ENCODE measurements at places on chromosomes 11 and 22. TPM values are rescaled to one million over a fixed set of nuclear protein-coding genes. Genes with fewer than 3 reads are reported as not detected.

GRCh38 chr11:125346179-125346530, 149.9 kb downstream of the FEZ1 start:
- H3K4me3 ChIP-seq, result no peak overlapping the region
- H3K4me1 ChIP-seq, result peaks cover 24% of the 10 kb centered on the region
- no peak for DNase-seq
- no peaks in the 10 kb centered on the region for H3K27me3 ChIP-seq
- peak overlapping the region; percentile 68 for H3K27ac ChIP-seq

The LMNTD2 gene
- total RNA-seq, result not detected

DNA sequence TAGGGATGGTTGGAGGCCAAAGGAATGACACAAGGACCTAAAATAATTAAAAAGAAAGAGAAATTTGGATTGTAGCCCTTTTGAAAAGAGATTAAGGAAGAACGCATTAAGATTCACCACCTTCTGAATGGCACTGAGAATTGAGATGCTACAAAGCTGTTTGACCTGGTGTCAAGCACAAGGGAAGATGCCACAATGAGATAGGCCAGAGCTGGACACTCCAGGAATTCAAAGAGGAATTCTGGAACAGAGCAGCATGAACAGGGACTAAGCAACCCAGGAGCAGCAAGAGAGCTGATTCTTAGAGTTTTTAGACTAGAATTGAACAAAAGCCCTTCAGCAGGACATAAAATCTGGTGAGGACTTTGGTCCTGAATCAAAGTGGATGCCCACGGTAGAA, 11.6 kb upstream of the CECR2 start:
- H3K36me3 ChIP-seq, result no peaks in the 10 kb centered on the region
- no peak overlapping the region for H3K27ac ChIP-seq
- DNase-seq, result no peak
- H3K4me3 ChIP-seq, result no peak overlapping the region
- no peaks in the 10 kb centered on the region for H3K27me3 ChIP-seq
- no peaks in the 10 kb centered on the region for H3K4me1 ChIP-seq

DNA sequence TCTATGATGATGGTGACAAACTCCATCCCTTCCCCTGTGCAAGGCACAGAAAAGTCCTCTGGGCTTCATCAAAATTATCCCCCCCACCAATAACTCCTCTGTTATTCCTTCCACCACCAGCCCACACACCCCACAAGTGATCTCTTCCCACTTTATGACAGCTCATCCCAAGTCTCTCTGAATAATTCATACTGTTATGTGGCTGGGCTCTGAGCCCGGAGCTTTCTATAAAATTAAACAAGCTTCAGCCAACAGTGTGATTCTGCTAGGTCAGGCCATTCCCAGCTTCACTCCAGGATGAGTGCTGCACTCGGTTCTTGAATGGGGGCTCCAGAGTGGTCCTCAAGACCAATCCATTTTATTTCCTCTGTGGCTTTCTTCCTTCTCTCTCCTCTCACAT, 83.0 kb downstream of the INSC start:
- no peak overlapping the region for H3K27ac ChIP-seq
- no peaks in the 10 kb centered on the region for H3K36me3 ChIP-seq
- no peak for DNase-seq
- H3K27me3 ChIP-seq, result no peaks in the 10 kb centered on the region

The OR10A2 gene
- not detected for total RNA-seq

The OR2AG2 gene
- total RNA-seq, result not detected

DNA sequence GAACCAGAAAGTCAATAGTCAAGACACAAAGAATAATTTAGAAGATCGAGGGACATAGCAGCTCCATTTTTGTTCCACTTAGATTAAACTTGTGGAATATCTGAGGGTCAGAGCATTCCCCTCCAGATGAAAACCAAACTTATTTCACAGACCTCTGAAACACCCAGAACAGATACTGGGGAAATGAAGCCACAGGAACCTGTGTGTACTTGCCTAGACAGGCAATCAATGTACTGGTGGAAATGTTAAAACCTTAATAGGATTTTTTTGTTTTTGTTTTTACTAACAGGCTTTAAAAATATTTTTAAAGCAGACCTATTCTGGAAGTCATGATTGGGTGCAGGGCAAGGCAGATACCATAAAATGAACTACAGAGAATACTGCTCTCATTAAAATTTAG, 4.1 kb upstream of the FAR1 start:
- H3K4me3 ChIP-seq, result no peak overlapping the region
- no peaks in the 10 kb centered on the region for H3K27me3 ChIP-seq
- H3K4me1 ChIP-seq, result peaks cover 7% of the 10 kb centered on the region

The TBX10 gene
- total RNA-seq, result not detected

DNA sequence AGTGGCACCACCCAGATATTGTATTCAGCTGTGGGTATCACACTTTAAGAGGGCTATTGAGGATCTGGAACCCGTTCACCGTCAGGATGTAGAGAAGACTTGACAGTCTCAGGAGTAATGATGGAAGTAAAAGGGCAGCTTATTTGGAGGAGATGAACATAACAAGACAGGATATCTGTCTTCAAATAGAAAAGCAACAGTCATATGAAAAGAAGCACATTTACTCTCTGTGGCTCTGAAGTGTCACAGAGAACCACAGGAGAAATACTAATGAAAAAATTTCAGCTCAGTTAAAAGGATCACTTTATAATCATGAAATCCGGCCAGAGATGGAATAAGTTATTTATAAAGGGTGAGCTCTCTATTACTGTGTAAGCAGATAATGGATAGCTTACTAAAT, 200.8 kb downstream of the FAM76B start:
- DNase-seq, result no peak
- no peaks in the 10 kb centered on the region for H3K27me3 ChIP-seq
- no peak overlapping the region for H3K27ac ChIP-seq
- no peak overlapping the region for H3K4me3 ChIP-seq

DNA sequence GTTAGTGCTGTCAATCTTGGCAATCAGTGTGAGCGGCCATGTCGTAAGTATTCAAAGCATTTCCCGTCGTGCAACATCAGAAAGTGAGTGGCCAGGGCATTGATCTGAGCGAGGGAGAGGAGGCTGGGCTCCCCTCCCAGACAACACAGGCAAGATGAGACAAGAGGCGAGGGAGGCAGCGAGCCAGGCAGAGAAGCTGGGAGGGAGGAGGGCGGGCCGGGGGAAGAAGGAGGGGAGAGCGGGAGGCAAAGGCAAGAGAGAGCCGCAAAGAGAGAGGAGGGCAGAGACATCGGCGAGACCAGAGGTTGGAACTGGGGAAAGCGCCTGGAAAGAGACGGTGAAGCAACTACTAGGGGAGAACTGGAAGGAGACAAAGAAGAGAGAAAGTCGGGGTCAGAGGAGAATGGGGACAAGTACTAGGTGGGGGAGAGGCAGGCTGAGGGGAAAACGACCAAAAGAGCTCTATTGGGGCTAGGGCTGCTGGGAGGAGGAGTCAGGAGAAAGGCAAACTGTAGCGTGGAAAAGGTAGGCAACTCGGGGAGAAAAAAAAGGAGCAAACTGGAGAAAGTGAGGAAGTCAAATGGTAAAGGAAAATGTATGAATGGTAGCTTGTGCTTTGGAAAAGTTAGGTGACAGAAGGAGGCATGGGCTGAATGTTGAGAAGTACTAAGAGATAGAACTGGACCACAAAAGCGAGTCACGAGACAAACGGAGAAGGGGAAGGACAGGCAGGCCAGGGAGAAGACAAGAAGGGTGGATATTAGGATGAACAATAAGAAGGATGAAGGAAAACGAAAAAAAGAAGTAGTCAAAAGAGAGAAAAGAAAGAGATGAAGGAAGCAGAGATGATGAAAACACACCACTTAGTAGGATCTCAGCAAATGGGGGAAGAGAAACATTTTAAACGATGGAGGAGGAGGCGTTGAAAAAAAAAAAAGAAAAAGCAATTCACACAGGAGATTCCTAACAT, 130.5 kb upstream of the C11orf58 start:
- no peaks in the 10 kb centered on the region for H3K36me3 ChIP-seq
- H3K27ac ChIP-seq, result peak overlapping the region; percentile 98
- H3K4me3 ChIP-seq, result peak overlapping the region; percentile 92

DNA sequence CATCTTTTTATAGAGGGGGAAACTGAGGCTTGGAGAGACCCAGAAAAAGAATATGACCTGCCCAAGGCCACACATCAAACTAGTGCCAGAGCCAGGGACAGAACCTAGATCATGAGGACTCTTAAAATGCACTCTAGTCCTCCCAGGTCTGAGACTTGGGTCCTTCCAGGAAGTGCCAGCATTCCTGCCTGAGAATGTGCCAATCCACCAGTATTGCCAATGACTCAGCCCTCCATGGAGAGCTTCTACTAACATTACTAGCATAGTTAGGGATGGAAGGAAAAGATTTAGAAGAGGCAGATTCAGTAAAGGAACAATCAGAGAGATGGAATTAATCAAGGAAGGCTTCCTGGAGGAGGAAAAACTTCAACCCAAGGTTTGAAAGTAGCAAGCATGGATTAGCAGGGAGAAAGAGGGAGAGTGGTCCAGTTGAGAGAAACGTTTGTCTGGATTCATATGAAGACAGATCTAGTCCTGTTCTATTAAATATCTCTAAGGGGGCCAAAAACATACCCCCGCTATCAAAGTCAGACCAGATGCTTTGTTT, 20.1 kb upstream of the SMIM35 start:
- no peaks in the 10 kb centered on the region for H3K27me3 ChIP-seq
- no peak overlapping the region for H3K27ac ChIP-seq
- H3K36me3 ChIP-seq, result no peaks in the 10 kb centered on the region
- DNase-seq, result no peak
- no peak overlapping the region for H3K4me3 ChIP-seq
- H3K4me1 ChIP-seq, result peaks cover 17% of the 10 kb centered on the region

The FAM89B gene
- 154 TPM for total RNA-seq

DNA sequence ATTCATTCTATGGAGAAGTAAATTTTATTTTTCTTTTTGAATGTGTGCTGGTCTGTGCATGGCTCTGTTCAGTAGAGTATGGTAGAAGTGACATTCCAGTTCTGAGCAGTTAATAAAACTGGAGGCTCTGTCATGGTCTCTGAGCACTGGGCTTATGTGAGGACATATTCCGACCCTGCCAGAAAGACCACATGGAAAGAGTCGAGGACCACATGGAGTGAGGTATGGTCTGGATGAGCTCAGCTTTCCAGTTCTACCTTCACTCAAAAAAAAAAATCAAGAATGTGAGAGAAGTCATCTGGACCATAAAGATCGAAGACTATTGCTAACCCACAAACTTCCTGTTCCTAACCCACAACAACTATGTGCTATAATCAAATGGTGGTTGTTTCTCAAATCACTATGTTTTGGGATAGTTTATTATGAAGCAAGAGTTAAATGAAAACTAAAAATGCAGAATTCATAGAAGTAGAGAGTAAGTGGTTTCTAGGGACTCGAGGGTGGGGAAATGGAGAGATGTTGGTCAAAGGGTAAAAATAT, 534.2 kb upstream of the ANO5 start:
- DNase-seq, result no peak
- H3K36me3 ChIP-seq, result no peaks in the 10 kb centered on the region
- no peak overlapping the region for H3K4me3 ChIP-seq
- no peak overlapping the region for H3K27ac ChIP-seq
- no peaks in the 10 kb centered on the region for H3K27me3 ChIP-seq
- H3K4me1 ChIP-seq, result no peaks in the 10 kb centered on the region

The SHISA8 gene
- total RNA-seq, result not detected

The TTLL1 gene
- 1.8 TPM for total RNA-seq

- no peaks in the 10 kb centered on the region for H3K4me1 ChIP-seq
- no peaks in the 10 kb centered on the region for H3K36me3 ChIP-seq
- H3K27me3 ChIP-seq, result no peaks in the 10 kb centered on the region
Measured at GRCh38 chr11:101034076-101034475, 95.5 kb downstream of the PGR start.

The RAB3IL1 gene
- 5.4 TPM for total RNA-seq

DNA sequence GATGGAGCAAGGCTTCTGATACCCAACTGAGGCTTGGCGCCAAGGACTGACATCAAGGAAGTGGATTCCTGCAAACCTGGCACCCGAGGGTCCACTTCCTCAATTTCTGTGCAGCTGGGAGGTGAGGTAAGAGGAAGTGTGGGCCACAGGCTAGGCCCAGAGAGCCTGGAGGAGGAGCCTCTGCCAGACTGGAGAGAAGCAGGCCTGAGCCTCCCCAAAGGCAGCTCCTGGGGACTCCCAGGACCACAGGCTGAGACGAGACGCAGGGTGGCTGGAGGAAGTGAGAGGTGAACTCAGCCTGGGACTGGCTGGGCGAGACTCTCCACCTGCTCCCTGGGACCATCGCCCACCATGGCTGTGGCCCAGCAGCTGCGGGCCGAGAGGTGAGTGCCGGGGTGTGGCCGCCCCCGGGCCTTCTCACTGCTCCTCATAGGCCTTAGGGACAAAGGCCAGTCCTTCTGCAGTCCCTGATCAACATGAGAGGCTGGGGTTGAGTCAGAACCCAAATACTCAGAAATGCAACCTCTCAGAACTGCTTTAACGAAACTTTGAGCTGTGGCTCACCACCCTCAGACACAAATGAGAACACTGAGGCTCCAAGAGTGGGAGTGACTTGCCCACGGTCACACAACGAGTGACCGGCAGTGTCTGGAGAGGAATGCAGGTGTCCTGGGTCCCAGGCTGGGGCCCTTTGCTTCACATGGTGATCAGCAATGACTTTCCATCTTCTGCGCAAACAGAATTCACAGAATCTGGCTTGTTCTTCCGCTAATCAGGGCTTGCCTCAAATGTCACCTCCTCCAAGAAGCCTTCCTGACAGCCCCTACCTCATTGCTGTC, at the start of gene NCF4:
NCF4 (plus strand) TSS at position 186 of the 839 bp plus-strand sequence; CDS start at position 352, 166 bp downstream.
- H3K36me3 ChIP-seq, result no peaks in the 10 kb centered on the region
- DNase-seq, result peak; percentile 49
- H3K27ac ChIP-seq, result no peak within 1 kb of the TSS

GRCh38 chr22:35608088-35608487, 9.0 kb downstream of the MB start:
- peak; percentile 83 for DNase-seq
- no peaks in the 10 kb centered on the region for H3K27me3 ChIP-seq
- H3K4me3 ChIP-seq, result no peak overlapping the region
- no peaks in the 10 kb centered on the region for H3K36me3 ChIP-seq
- peak overlapping the region; percentile 97 for H3K27ac ChIP-seq
- peaks cover 68% of the 10 kb centered on the region for H3K4me1 ChIP-seq

- no peaks in the 10 kb centered on the region for H3K4me1 ChIP-seq
- no peaks in the 10 kb centered on the region for H3K27me3 ChIP-seq
- no peak for DNase-seq
- H3K27ac ChIP-seq, result no peak overlapping the region
- no peak overlapping the region for H3K4me3 ChIP-seq
Measured at GRCh38 chr11:6864438-6864837, 1.6 kb downstream of the OR10A2 start.

The CCDC116 gene
- not detected for total RNA-seq
